Uterus (tissue), 4 donors: ENCODE measurements at places on chromosomes 2 and 18. TPM values are rescaled to one million over a fixed set of nuclear protein-coding genes. Genes with fewer than 3 reads are reported as not detected.
A peak's percentile ranks its signal among the peaks of the same experiment; 100 is the strongest.

The SLC9A4 gene
- not detected for total RNA-seq

The PLGLB2 gene
- 8.2 TPM for total RNA-seq

The SCYGR2 gene
- not detected for total RNA-seq

The IL1F10 gene
- not detected for total RNA-seq

The IL18RAP gene
- total RNA-seq = 1.0 TPM

The SOX11 gene
- total RNA-seq = not detected

The CTLA4 gene
- total RNA-seq = not detected

The CHRNA1 gene
- not detected for total RNA-seq

GRCh38 chr2:242098445-242099128 lies 229.1 kb downstream of the RTP5 start:
- H3K36me3 ChIP-seq = no peaks in the 10 kb centered on the region
- no peak overlapping the region for H3K4me3 ChIP-seq
- no peak for DNase-seq
- no peak overlapping the region for H3K27ac ChIP-seq

GRCh38 chr2:55743583-55743982 lies 49.9 kb upstream of the PNPT1 start:
- H3K36me3 ChIP-seq = no peaks in the 10 kb centered on the region
- H3K27me3 ChIP-seq = no peaks in the 10 kb centered on the region
- H3K4me1 ChIP-seq = no peaks in the 10 kb centered on the region
- H3K27ac ChIP-seq = no peak overlapping the region

DNA sequence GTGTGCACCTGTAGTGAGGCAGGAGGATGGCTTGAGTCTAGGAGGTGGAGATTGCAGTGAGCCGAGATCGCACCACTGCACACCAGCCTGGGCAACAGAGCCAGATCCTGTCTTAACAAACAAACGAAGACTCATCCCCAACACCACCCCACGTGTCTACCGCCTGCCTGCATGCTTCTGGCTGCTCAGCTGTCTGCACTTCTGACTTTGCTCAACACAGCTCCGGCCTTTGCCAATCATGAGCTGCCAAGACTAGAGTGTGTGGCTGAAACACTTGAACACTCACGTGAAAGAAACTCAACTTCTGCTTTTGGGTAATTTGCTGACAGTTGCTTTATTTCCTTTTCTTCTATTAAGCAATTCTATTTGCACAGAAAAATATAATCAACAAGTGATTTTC lies 32.1 kb upstream of the SP3 start:
- no peak overlapping the region for H3K4me3 ChIP-seq
- peak overlapping the region; percentile 55 for H3K27ac ChIP-seq
- no peaks in the 10 kb centered on the region for H3K4me1 ChIP-seq
- no peaks in the 10 kb centered on the region for H3K27me3 ChIP-seq
- DNase-seq = peak; percentile 85
- no peaks in the 10 kb centered on the region for H3K36me3 ChIP-seq

- no peak for DNase-seq
- H3K27ac ChIP-seq = peak overlapping the region; percentile 81
- H3K4me3 ChIP-seq = no peak overlapping the region
Measured at GRCh38 chr2:189556526-189556925, 24.1 kb downstream of the SLC40A1 start.

DNA sequence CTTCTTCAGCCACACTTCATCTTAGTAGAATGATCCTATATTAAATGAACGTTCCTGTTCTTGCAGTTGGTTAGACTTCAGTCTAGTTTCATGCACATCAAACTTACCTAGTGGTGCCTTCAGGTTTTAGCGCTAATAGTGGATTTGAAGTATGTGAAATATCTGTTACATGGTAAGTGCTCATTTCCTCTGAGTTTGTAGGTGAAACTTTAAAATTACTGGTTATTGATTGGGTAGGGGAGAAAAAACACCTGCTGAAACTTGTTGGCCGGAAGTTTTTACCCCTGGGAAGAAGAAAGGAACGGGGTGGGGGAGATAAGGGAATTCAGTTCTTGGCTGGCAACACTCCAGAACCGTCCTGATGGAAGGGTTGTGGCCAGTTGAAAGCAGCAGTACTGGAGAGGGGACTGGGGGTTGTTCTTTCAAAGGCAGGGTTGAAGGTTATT lies 112.8 kb downstream of the SPTBN1 start:
- no peak for DNase-seq
- no peaks in the 10 kb centered on the region for H3K36me3 ChIP-seq
- H3K4me3 ChIP-seq = no peak overlapping the region
- H3K27me3 ChIP-seq = no peaks in the 10 kb centered on the region

- H3K4me1 ChIP-seq = peaks cover 3% of the 10 kb centered on the region
- H3K27ac ChIP-seq = no peak overlapping the region
- DNase-seq = peak; percentile 21
- no peaks in the 10 kb centered on the region for H3K36me3 ChIP-seq
- H3K4me3 ChIP-seq = no peak overlapping the region
- H3K27me3 ChIP-seq = no peaks in the 10 kb centered on the region
Measured at GRCh38 chr2:23757686-23758433, 169.1 kb downstream of the ATAD2B start.

GRCh38 chr2:231940795-231941194 lies 14.6 kb upstream of the NPPC start:
- H3K4me3 ChIP-seq = no peak overlapping the region
- no peaks in the 10 kb centered on the region for H3K27me3 ChIP-seq
- H3K4me1 ChIP-seq = no peaks in the 10 kb centered on the region
- no peaks in the 10 kb centered on the region for H3K36me3 ChIP-seq

GRCh38 chr2:4465671-4466070 lies 762.3 kb downstream of the DCDC2C start:
- H3K27ac ChIP-seq = no peak overlapping the region
- no peak overlapping the region for H3K4me3 ChIP-seq
- H3K4me1 ChIP-seq = no peaks in the 10 kb centered on the region
- no peak for DNase-seq
- H3K27me3 ChIP-seq = no peaks in the 10 kb centered on the region

- no peak overlapping the region for H3K27ac ChIP-seq
- no peaks in the 10 kb centered on the region for H3K36me3 ChIP-seq
- no peaks in the 10 kb centered on the region for H3K27me3 ChIP-seq
- DNase-seq = peak; percentile 50
- H3K4me1 ChIP-seq = peaks cover 5% of the 10 kb centered on the region
Measured at GRCh38 chr2:46776687-46777327, 138.8 kb downstream of the MCFD2 start.

DNA sequence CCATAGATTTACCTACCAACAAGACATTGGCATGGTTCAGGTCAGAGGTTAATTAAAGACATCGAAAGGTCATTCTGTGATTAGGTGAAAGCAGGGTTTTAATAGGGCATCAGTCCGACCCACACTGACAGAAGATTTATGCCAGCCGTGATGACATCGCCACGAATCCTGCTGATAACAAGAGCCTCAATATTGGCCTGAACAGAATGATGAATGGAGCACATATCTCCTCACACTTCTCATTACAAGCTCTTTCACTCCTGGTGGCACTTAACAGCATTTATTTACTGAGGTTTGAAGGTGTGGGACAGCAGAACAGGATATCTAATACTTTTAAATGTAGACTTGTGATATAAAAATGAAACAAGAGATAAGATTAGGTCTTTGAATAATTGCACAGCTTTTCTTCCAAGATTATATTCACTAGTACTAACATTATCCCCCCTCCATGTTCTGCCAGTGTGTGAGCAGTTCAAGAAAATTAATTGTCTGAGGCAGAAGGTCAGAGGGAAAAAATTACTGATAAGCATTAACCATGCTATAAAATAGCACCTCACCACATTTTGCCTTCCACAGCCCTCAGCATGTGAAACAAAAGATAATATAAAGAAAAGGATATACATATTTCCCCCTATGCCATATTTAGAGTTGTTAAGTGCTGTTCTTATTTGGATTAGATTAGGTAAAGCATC lies 23.1 kb upstream of the INSIG2 start:
- no peak overlapping the region for H3K27ac ChIP-seq
- H3K4me1 ChIP-seq = no peaks in the 10 kb centered on the region
- no peaks in the 10 kb centered on the region for H3K27me3 ChIP-seq

DNA sequence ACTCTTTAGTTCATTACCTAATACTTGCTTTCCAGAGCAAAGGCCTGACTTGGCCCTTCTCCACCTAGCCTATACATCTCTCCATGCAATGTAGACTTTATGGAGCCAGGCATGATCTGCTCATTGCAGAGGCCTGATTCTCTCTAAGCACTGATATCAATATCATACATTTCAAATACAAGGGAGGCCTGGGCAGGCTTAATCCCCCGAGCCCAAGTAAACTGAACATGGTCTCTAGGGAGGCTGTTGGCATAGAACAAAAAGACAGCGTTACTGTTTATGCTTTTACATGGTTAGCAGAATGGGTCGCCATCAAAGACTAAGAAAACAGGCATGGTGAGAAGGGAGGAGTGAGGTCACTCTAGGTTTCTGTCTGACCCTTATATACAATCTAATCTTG lies 695.1 kb downstream of the ZEB2 start:
- no peaks in the 10 kb centered on the region for H3K27me3 ChIP-seq
- H3K36me3 ChIP-seq = no peaks in the 10 kb centered on the region
- H3K27ac ChIP-seq = no peak overlapping the region
- no peaks in the 10 kb centered on the region for H3K4me1 ChIP-seq

GRCh38 chr2:236073246-236073645 lies 94.9 kb downstream of the GBX2 start:
- H3K4me3 ChIP-seq = no peak overlapping the region
- H3K36me3 ChIP-seq = no peaks in the 10 kb centered on the region
- H3K4me1 ChIP-seq = no peaks in the 10 kb centered on the region
- no peak overlapping the region for H3K27ac ChIP-seq
- no peaks in the 10 kb centered on the region for H3K27me3 ChIP-seq
- DNase-seq = no peak

DNA sequence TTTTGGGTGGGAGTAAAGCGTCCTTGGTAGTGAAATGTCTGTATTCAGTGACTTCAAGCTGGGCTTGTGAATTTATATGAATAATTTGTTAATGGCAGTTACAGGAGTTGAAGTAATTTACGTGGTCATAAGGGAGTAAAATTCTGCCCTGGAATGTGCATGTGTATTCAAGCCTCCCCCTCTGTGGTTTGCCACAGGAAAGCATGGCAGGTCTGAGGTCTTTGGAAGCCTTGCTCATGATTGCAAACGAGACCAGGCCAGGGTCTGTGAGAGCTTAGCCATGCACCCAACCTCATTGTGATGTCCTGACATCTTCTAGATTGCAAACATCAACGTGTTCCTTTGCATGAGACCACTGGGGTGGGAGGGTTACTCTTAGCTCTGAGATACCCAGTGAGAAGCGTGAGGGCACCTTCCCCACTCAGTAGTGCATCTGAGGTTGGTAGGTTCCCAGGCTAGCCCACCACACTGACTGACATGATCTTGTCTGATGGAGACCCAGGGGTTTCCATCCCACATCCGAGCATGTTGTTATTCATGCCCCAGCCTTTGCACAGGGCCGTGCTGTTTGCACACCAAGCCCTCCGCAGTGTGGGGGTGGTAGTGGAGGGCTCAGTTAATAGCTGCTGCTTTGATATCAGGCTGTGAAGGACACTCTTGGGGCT lies 216.5 kb downstream of the KLHL29 start:
- peak overlapping the region; percentile 67 for H3K27ac ChIP-seq
- H3K4me1 ChIP-seq = no peaks in the 10 kb centered on the region
- DNase-seq = no peak

- no peak overlapping the region for H3K4me3 ChIP-seq
- H3K27ac ChIP-seq = no peak overlapping the region
- no peaks in the 10 kb centered on the region for H3K36me3 ChIP-seq
- no peaks in the 10 kb centered on the region for H3K4me1 ChIP-seq
- no peaks in the 10 kb centered on the region for H3K27me3 ChIP-seq
- DNase-seq = no peak
Measured at GRCh38 chr2:183671233-183671632, 547.0 kb downstream of the NUP35 start.

GRCh38 chr18:73340135-73340977 lies 472.6 kb upstream of the NETO1 start:
- no peaks in the 10 kb centered on the region for H3K36me3 ChIP-seq
- no peaks in the 10 kb centered on the region for H3K27me3 ChIP-seq
- no peaks in the 10 kb centered on the region for H3K4me1 ChIP-seq
- no peak for DNase-seq
- no peak overlapping the region for H3K4me3 ChIP-seq

- H3K36me3 ChIP-seq = no peaks in the 10 kb centered on the region
- no peaks in the 10 kb centered on the region for H3K27me3 ChIP-seq
- DNase-seq = no peak
- no peaks in the 10 kb centered on the region for H3K4me1 ChIP-seq
- H3K4me3 ChIP-seq = no peak overlapping the region
Measured at GRCh38 chr2:170217778-170218251, 39.9 kb downstream of the MYO3B start.

- DNase-seq = no peak
- no peak overlapping the region for H3K27ac ChIP-seq
- no peaks in the 10 kb centered on the region for H3K27me3 ChIP-seq
- no peak overlapping the region for H3K4me3 ChIP-seq
- H3K4me1 ChIP-seq = no peaks in the 10 kb centered on the region
- no peaks in the 10 kb centered on the region for H3K36me3 ChIP-seq
Measured at GRCh38 chr2:192960945-192961344, 766.2 kb upstream of the TMEFF2 start.

GRCh38 chr2:169184074-169184473 lies 114.7 kb downstream of the DHRS9 start:
- no peaks in the 10 kb centered on the region for H3K4me1 ChIP-seq
- H3K27me3 ChIP-seq = no peaks in the 10 kb centered on the region
- no peak for DNase-seq

GRCh38 chr2:159564081-159564480 lies 52.3 kb downstream of the BAZ2B start:
- H3K4me1 ChIP-seq = no peaks in the 10 kb centered on the region
- DNase-seq = no peak
- H3K4me3 ChIP-seq = no peak overlapping the region
- no peak overlapping the region for H3K27ac ChIP-seq
- no peaks in the 10 kb centered on the region for H3K27me3 ChIP-seq
